ENCODE measurements at places on chromosomes 12 and 14. TPM values are rescaled to one million over a fixed set of nuclear protein-coding genes. Genes with fewer than 3 reads are reported as not detected.

The TEAD4 gene
- 0.27 TPM for total RNA-seq

DNA sequence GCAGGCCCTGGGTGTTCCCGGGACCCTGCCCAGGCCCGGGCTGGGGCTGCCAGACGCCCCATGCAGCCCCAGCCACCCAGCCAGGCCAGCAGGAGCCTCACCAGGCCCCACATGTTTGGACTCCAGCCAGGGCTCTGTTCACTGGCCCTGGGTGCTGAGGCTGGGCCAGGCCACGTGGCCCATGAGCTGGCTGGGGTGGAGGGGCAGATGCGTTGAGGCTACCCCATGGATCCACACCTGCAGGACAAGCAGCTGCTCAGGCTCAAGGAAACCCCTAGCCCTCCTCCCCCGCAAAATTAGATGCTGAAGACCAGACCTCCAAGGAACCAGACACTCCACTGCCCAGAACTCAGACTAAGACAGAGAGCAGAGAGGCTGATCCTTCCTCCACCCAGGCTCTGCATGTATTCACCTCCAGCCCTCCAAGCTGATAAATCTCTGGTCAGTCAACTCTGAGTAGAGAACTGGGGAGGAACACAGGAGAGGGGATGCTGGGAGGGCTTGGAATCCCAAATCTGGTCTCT, 1.6 kb downstream of the CDH24 start:
- DNase-seq = no peak

The PDE3A gene
- 0.81 TPM for total RNA-seq

The POU6F1 gene
- total RNA-seq = 3.2 TPM

DNA sequence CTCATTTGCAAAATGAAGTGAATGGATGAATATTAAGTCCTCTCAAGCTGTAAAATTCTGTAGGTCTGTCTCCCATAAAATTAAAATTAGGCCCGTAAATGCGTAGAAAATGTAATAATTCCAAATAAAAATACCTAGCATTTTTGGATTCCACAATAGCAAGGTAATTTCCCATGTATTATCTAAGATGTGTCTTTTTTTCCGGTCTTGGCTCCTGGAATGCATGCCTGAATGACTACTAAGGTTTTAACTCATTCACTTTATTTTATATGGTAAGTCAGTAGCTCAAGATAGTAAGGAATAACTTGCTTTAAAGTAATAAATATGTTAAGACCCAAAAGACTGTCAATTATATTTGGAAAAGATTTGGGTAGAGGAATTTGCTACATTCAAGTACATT, 11.1 kb downstream of the TXNRD1 start:
- no peak for DNase-seq

- no peak for DNase-seq
Measured at GRCh38 chr14:94009767-94010166, 12.7 kb downstream of the CCDC197 start.

The SLC39A5 gene
- 0.54 TPM for total RNA-seq

The TAS2R31 gene
- 5.1 TPM for total RNA-seq

Data from hematopoietic multipotent progenitor cell (in vitro differentiated cells).